ENCODE measurements at places on chromosomes 5 and 9.

DNA sequence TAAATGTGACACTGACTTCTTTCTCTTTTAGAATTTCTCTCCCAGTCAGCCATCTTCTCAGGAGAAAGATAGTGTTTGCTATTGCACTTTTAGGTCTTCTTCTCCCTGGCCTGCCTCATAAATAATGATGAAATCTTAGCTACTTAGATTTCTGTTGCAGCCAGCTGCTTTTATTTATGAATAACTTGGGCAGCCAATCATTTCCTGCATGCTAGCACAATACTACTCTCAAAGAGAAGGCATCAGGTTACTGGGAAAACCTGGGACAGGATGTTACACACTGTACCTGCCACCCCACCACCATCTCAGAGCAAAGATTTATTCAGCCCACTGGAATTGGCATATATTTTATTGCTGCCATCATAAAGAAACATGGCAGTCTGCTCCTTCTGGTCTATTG lies 266.6 kb downstream of the PRELID2 start:
- DNase-seq = no peak

GRCh38 chr5:79955356-79955895 lies 35.6 kb downstream of the MTX3 start:
- DNase-seq = no peak

GRCh38 chr5:72537166-72537565 lies 30.0 kb upstream of the ZNF366 start:
- no peak for DNase-seq

DNA sequence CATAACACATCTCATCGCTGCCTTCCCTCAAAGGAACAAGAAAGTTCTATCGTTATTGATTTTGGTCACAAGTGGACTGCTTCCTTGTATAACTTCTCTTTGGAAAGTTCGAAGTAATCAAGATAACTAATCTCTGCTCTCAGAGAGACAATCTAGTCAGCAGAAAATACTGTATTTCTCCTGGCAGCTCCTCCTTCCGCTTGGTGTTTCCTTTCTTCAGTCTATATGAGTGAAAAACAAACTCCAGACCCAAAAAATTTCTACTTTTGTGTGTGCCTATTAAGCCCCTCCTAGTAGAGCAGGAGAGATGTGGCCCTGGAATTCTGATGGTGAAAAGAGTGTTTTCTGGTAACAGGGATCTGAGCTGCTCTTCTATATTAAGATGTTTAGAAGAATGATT lies 24.5 kb downstream of the OSTF1 start:
- no peak for DNase-seq

GRCh38 chr5:3511519-3511918 lies 84.1 kb upstream of the IRX1 start:
- DNase-seq = no peak

- DNase-seq = peak; percentile 67
Measured at GRCh38 chr5:133238426-133239205, 186.8 kb downstream of the HSPA4 start.

GRCh38 chr9:35756275-35757225 lies 2.5 kb upstream of the MSMP start:
- peak; percentile 91 for DNase-seq

DNA sequence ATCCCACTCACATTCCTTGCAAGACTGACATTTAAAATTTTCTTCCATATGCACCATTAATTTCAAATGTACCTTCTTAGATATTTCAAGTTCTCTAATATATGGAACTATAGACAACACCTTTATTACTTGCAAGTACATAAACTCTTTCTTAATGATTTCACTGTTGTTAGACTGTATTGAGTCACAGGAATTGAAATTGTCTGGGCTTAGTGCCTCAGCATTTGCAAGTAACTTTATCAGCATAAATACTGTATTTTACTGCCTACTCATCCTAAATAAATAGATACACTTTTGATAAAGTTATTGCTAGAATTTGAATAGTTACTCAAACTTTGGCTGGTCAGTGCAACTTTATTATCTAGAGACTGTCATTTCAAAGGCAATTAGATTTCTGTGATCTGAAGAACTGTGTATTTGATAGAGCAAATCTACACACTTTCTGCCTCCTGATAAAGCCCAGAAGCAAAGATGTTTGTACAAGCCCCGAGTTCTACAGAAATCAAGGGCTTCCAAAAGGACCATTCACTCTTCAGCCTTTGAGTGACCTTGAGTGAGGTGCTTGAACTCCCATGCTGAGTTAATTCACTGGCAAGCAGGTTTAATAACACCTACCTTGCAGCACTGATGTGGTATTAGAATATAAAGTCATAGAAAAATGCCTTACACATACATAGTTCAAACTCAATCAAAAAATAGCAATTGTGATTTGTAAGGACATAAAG lies 91.6 kb downstream of the COX7C start:
- no peak for DNase-seq

GRCh38 chr9:124758691-124759090 lies 12.4 kb downstream of the NR6A1 start:
- no peak for DNase-seq

DNA sequence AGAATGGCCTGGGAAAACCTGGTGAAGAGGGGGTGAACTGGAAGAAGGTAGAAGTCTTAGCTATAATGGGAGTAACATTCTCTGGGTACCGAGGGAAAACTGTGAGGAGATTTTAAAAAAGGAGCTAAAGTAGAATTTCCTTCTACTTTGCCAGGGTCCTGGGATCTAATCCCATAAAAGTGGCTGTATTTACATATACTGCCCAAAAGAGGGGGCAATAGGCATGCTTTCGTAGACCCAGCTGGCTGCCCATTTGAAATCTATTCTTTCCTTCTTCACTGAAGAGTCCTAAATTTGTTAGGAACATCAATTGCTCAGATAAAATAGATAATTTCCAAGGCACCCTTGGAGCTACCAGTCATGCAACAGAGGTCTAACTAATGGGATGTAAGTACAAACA lies 159.2 kb downstream of the CDC42SE2 start:
- DNase-seq = no peak

- DNase-seq = no peak
Measured at GRCh38 chr9:29865764-29866313, 2292.6 kb upstream of the C9orf72 start.

- no peak for DNase-seq
Measured at GRCh38 chr5:122972877-122973276, 63.6 kb downstream of the PPIC start.

DNA sequence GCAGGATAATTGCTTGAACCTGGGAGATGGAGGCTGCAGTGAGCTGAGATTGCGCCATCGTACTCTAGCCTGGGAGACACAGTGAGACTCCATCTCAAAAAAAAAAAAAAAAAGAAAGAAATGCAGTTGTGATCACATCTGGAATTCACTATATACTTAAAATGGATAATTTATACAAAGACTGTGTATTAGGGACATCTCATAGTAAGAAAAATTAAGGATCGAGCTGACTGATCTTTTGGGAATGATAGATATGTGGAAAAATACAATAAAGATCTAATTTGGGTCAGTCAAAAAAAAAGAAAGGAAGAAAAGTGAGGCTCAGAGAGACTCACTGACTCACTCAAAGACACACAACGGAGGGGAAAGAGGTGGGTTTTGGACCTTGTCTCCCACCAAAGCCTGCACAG lies 73.2 kb upstream of the STXBP1 start:
- DNase-seq = no peak

DNA sequence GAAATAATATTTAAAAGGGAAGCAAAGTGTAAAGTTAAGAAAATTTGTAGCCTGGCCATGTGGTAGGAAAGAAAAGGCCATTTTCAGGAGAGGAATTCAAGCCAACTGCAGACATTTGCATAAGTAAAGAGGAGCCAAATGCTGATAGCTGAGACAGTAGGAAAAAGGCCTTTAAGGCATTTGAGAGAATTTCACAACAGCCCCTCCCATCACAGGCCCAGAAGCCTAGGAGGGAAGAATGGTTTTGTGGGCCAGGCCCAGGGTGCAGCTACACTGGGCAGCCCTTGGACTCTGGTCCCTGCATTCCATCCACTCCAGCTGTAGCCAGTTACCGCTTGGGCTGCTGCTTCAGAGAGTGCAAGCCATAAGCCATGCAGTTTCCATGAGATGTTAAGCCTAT lies 1556.8 kb downstream of the EFNA5 start:
- DNase-seq = no peak

- DNase-seq = no peak
Measured at GRCh38 chr5:97266576-97266975, 83.5 kb upstream of the RIOK2 start.

DNA sequence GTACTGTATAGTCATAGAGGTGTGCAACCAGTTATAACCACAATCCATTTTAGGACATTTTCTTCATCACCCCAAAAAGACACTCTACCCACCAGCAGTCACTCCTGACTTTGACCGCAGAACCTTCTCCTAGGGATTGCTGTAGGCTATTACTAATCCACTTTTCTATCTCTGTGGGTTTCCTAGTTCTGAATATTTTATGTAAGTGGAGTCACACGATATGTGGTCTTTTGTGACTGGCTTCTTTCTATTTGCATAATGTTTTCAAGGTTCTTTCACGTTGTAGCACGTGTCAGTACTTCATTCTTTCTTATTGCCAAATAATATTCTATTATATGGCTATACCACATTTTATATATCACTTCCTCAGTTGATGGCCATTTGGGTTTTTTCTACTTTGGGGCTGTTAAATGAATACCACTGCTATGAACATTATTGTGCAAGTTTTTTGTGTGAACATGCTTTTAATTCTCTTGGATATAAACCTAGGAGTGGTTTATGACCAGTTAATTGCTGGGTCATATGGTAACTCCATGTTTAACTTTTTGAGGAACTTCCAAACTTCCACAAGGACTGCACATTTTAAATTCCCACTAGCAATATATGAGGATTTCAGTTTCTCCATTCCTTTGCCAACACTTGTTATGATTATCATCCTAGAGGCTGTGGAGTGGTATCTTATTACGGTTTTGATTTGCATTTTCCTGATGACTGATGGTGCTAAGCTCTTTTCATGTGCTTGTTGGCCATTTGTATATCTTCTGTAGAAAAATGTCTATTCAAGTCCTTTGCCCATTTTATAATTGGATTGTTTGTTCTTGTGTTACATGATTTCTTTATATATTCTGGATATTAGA lies 37.8 kb downstream of the MRRF start:
- DNase-seq = no peak

GRCh38 chr9:123020796-123021195 lies 12.7 kb upstream of the GPR21 start:
- DNase-seq = no peak

DNA sequence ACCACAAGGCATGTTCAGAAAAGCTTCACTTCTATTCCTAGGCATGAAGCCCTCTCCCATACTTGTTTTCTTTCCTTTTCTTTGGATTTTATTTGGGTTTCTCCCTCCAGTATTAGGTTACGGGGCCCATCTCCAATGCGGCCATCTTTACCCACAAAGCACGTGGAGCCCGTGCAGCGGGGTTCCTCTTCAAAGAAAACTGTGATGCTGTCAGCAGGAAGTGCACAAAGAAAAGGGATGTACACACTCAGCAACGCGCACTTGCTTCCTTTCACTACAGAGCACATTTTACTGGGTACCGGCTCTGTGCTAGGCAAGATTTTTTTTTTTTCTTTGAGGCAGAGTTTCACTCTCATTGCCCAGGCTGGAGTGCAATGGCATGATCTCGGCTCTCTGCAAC lies 106.6 kb downstream of the COL23A1 start:
- no peak for DNase-seq

- no peak for DNase-seq
Measured at GRCh38 chr9:31745886-31746285, 638.6 kb upstream of the ACO1 start.

GRCh38 chr5:150485693-150486401 lies 22.1 kb upstream of the NDST1 start:
- DNase-seq = peak; percentile 89

DNA sequence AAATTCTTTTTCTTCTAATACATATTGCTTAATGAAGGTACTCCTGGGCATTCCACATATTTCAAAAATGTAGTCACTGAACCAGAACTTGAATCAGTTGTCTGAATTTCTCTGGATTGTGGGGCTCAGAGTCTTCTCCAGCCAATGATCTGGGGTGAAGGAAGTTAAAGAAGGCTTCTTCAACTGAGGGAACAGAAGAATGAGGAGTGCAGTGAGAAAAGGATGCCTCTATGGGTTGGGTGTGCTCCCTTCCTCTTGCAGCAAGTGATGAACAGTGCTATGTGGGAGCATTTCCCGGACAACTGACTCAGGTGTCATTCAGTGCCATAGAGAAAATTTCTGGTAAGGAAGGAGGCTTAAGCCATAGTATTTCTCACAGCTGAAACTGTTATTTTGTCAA lies 7.9 kb downstream of the LNPEP start:
- no peak for DNase-seq

- DNase-seq = no peak
Measured at GRCh38 chr9:4509590-4509984, 19.3 kb downstream of the SLC1A1 start.

GRCh38 chr9:68844157-68844556 lies 139.1 kb downstream of the PIP5K1B start:
- no peak for DNase-seq

DNA sequence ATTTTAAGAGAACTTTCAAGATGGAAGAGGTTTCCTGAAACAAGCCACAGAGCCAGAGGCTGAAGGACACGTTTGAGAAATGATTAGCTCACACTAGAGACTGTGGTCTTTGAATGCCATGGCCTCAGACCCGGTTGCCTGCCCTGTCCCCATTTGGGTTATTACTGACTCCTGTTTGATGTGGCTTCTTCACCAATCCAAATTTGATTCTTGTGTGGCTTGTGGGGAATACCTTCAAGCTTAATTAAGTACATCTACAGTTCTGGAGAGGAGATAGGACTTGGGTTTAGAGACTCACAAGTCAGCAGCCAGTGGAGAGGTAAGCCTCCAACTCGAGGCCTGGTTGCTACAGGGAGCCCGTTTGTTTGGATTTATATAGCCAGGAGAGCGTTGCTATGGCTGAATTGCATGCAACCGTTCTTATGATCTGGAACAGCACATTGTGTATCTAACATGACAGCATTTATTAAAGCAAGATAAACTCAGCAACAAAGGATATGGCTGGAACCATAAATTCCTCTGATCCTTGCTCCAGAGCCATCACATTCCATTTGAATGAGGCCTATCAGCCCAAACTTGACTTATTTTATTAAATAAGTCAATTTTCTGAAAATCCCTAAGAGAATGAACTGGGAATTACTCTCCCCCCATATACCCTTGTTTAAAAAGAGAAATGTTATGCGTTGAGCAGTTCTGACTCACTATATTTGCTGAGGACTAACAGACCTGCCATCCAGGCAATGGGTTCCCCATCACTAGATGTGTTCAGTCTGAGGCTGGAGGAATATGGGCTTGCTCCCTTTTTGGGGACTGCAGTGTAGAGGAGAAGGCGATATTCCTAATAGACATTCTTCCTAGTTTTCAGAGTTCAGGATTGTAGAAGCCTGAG lies 88.4 kb upstream of the TNFSF8 start:
- DNase-seq = no peak
